Stimulated activated naive B cell treated with anti-CD40 and anti-IgM and Interleukin-4, amounts not matched to agents 10 μg/mL and 1 μg/mL and 100 μg/mL, for 72 hours (primary cell): ENCODE measurements at places on chromosomes 7 and 10.

- DNase-seq, result no peak
Observed at GRCh38 chr7:33792041-33792440, 113.3 kb upstream of the BMPER start.

- DNase-seq, result no peak
Observed at GRCh38 chr10:114252883-114253282, 13.8 kb downstream of the VWA2 start.

DNA sequence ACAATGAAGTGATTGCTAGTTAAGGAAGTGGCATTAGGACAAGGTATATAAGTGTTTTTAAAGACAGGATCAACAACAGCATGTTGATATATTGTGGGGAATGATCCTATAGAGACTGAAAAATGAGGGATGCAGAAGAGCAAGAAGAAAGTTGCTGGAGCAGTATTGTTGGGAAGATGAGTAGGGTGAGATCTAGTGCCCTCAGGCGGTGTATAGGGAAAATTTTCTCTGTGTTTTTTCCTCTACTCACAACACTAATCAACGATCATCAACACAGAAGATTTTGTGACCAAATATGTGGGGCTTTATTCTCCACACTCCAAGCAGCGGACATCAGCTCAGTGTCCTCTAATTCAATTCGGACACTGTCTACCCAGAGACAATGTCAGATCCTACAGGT lies 9.6 kb upstream of the PTTG1IP2 start:
- no peak for DNase-seq

- no peak for DNase-seq
Observed at GRCh38 chr7:134287916-134288659, 28.6 kb downstream of the SLC35B4 start.

- DNase-seq, result no peak
Observed at GRCh38 chr7:23603632-23604295, 6.6 kb downstream of the CCDC126 start.

DNA sequence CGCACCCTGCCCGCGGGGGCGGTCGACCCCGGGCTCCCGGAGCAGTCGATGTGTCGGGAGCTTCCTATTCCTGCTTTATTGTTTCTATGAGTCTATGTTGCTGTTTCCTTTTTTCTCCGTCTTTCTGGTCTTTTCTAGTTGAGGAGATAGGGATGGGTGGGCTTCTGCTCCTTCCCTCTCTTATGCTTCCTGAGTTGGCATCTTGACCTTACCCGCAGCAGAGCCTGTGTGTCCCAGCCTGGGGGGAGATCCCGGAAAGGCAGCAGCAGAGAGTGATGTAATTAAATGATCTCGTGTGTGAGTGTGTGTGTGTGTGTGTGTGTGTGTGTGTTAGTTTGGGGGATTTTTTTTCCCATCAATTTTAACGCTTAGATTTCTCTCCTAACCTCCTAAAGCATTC lies 486 bp upstream of the SORCS1 start:
- no peak for DNase-seq

DNA sequence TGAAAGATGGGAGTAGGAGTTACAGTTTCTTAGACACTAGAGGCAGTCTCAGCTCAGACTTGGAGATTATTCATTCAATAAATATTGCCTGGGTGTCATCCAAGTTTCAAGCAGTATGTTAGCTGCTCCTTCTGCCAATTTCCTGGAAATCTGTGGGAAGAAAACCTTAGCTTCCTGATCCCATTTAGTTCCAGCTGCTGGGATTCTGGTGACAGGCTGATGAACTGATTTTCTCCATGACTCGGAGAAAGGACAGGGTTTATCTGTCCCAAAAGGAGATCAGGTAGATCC lies 95.8 kb downstream of the CLEC2L start:
- no peak for DNase-seq

- DNase-seq, result peak; percentile 67
Observed at GRCh38 chr10:26780793-26781601, 79.8 kb downstream of the ABI1 start.

DNA sequence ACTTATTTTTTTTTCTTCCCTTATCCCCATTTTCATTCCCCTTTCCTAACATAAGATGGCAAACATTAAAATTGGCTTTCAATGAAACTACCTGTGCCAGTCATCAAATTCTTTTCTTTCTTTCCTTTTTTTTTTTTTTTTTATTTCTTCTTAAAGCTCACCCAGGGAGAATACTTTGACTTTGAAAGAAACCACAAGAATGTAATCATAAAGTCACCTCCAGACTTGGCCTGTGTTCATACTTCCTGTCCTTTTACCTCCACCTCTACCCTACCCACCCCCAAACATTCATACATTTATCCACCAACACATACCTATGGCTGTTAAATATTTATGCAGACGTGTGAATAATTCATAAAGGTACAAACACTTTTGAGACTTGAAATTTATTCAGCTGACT lies 254.6 kb downstream of the SLC25A13 start:
- no peak for DNase-seq

- DNase-seq, result no peak
Observed at GRCh38 chr10:753530-753929, 64.1 kb upstream of the DIP2C start.

DNA sequence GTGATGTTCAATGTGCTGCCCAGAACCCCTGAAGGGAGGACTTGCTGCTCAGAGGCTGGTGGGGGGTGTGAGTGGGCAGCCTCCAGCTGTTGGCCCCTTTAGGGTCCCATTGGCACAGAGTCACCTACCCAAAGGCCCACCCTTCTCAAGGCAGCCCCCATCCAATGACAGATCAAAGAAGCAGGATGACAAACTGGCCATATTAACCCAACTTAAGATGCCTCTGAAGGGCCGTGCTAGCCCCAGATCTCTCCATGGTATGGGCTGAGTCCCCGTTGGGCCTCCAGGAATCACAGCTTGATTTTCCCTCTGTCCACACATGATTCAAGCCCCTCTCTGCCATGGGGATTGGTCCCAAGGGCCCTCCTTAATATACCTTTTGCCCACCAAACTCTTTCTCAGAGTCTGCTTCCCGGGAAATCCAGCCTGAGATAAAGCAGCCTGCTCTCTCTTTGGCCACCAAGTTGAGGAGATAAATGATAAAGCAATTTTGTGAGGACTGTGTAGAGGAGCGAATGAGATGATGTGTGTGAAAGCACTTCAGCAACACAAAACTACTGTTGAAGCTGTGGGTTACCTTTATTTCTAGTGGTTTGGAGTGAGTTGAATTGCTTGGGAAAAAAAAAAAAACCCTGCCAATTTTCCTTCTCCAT lies 38.2 kb upstream of the C10orf71 start:
- DNase-seq, result no peak

DNA sequence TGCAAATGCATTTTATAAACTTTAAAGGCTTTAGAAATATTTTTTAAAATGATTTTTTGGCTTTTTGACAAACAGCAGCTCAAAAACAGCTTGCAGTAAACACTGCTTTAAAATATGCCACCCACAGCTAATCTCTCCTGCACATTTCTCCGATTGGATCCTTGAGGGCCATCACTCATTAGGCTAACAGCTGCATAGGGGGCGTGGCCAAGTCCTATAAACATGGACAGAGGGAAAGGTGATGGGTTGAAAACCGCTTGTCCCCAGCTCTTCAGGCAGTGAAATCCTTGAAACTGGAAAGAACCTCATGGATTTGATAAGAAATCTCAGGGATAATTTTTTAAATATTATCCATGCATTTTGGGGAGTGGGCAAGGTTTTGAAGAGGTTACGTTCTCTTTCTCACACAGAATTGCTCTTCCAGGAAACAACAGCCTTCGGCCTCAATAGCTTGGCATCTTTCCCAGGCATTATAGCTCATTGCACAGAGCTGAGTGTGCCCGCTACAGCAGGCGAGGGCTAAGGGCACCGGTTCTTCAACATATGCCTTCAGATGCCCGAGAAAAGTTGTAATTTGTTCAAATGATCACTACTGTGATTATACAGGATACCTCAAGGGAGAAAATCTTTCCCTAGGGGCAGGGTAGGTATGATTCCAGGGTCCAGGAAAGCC lies 1.7 kb downstream of the PLEKHS1 start:
- DNase-seq, result no peak

DNA sequence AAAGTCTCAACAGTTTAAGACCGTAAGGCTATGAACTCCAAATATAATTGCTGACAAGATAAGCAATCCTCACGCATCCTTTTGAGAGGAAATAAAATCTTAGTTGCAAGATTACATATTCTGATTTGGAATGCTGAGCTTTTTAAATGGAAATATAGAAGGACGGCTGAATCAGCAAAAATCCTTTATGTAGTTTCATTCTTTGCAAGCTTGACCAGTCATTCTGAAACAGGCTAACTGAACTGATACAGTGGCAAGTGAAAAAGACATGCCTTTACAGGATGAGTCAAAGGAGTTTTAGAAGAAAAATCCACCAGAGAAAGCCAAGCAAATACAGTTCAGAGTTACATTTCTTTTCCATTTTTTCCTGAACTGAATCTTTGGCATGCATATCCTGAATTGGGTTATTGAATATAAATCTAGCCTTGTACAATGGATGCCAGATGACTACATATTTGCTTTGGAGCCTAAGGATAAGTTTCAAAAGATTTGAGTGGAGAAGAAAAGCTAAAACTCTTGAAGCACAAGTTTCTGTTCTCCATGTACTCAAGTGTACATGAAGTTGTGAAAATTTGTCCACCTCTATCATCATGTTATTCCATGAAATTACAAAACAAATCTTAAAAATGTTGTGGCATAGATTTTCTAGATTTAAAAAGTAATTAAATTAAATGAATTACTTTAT lies 4.4 kb downstream of the VIM start:
- no peak for DNase-seq

- no peak for DNase-seq
Observed at GRCh38 chr7:8254667-8255066, 7.3 kb downstream of the ICA1 start.

DNA sequence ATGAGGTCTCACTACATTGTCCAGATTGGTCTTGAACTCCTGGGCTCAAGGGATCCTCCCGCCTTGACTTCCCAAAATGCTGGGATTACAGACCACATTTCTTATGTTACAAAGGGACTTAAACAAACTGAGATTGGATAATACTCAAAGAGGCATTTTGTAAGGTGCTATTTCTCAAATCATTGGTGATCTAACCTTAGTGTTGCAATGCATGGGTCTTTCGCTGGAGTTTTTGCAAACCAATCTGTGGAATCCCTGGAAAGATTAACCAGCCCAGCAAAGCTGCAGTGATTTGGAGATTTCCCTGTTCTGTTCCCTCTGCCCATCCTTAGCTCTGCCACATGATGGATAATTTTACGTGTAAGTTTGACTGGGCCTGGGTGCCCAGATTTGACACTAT lies 20.4 kb upstream of the ECHDC3 start:
- no peak for DNase-seq

- no peak for DNase-seq
Observed at GRCh38 chr7:23473844-23474093, 3.5 kb upstream of the IGF2BP3 start.

GRCh38 chr10:55474258-55474657 lies 673.2 kb upstream of the PCDH15 start:
- no peak for DNase-seq

- DNase-seq, result no peak
Observed at GRCh38 chr7:24835643-24836042, 78.4 kb upstream of the GSDME start.

GRCh38 chr7:108603656-108604306 lies 34.1 kb downstream of the DNAJB9 start:
- DNase-seq, result no peak

- DNase-seq, result no peak
Observed at GRCh38 chr7:105887569-105888189, 11.3 kb upstream of the ATXN7L1 start.

DNA sequence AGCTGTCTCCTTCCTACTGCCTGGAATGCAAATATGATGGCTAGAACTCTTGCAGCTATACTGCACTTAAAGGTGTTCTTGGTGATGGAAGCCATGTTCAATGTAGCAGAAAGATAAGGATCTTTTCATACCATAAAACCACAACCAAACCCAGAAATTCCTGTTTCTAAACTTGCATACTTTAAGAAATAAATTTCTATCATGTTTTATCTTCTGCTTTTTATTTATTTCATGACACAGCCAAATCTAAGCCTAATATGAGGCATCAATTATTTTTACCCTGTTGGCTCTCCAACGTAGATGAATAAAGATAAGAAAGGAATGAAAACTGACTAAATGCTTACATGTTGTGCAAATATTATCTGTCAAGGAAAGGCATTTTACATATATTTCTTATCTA lies 224.1 kb downstream of the DOCK4 start:
- no peak for DNase-seq

DNA sequence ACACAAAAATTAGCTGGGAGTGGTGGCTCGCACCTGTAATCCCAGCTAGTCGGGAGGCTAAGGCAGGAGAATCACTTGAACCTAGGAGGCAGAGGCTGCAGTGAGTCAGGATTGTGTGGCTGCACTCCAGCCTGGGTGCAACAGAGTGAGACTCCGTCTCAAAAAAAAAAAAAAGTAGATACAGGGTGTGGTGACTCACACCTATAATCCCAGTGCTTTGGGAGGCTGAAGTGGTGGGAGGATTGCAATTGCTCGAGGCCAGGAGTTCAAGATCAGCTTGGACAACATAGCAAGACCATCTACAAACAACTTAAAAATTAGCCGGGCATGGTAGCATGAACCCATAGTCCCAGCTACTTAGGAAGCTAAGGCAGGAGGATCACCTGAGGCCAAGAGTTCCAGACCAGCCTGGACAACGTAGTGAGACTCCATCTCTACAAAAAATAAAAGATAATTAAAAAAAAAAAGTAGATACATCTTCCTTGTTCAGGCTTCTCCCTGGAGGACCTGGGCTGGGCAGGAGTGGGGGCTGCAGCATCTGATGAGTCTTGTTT lies 2.0 kb downstream of the MOSPD3 start:
- DNase-seq, result no peak

DNA sequence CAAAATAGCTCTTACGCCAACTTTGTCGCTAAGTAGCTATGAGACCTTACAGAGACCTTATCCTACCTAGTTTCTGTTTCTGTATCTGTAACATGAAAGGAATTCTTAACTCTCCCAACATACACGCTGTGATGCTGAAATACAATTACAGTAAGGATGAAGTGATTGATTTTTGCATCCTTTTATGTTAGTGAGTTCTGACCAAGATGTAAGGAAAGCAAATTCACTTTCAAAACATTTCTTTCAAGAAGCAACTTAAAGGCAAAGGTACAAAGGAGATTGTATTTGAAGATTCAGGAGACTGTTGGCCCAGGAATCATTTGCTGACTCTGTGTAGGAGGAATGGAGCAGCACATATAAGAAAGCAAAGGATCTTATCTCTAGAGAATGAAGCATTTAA lies 7.1 kb upstream of the ANK3 start:
- no peak for DNase-seq
